ENCODE measurements at places on chromosomes 6 and 20. TPM values are rescaled to one million over a fixed set of nuclear protein-coding genes. Genes with fewer than 3 reads are reported as not detected.
A peak's percentile ranks its signal among the peaks of the same experiment; 100 is the strongest.

DNA sequence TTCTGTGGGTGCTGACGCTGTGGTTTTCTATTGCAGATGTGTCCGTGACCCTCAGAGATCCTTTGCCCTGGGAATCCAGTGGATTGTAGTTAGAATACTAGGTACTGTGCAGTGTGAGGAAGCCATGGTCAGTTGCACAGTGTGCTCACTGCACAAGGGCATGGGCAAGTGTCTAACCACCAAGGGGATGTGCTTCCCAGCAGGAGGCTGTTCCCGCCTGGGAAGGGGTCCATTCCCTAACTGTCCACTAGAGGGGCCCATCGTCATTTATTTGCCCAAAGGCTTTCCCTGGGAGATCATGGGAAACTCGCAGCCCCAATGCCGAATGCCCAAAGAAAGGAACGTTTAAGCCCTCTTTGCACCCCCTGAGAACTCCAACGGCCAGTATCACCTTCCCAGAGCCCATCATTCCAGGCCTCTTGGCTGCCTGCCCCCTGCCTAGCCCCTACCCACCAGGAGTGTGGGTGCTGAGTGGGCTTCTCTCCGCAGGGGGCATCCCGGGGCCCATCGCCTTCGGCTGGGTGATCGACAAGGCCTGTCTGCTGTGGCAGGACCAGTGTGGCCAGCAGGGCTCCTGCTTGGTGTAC, 26.2 kb downstream of the SLCO4A1 start:
- peak; percentile 72 for DNase-seq

GRCh38 chr20:39069976-39070375, 107.8 kb downstream of the DHX35 start:
- no peak for DNase-seq

The RPP40 gene
- polyA plus RNA-seq = 10.9 TPM

DNA sequence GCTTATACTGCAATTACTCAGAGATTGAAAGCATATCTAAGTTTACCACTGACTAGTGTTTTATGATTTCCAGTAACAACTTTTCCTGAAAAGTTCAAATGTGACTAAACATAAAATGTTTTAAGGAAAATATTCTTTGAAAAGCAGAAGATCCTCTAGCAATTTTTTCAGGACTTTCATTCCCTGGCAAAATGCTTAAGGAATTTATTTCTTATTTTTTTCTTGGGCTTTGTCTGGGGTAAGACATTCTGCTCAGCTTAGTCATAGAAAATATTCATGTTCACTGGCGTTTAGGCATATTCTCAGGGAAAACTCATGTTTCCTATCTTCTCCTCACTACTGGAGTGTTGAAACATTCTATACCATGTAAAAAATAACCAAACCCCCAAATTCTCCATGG, 235.3 kb upstream of the CEP162 start:
- DNase-seq = no peak

DNA sequence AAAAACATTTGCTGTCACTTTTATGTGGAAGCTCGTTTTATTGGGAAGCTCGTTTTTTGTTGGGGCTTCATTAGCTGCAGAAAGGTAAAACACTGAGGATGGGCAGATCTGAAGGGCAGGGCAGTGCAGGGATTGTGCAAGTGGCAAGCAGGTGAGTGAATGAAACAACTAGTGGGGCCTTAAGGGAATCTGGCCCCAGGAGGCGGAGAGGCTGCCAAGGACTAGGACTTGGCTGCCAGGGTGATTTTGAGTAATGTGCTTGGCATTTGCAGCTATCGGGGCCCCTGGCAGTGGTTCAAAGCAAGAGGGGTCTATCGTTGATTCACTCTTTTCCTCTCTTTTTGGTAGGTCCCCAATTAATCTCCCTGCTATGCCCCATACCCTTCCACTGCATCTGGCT, 11.5 kb downstream of the IL22RA2 start:
- DNase-seq = no peak

DNA sequence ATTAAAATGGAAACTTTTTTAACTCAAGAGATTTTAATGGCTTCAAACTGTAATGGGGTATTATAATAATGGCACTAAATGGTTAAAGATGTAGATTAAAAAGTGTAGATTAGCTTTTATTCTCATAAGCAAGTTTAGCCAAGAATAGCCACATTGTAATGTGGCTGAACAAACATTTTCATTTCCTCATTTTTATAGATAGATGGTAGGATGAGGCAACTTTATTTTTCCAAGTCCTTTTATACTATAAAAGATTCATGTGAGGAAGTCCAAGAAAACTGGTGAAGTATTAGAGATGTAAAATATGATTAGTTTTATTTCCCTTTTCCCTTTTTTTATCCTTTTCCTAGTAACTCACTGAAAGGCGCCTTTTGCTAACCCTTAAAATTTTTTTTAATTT, 88.8 kb downstream of the ATRN start:
- DNase-seq = no peak

GRCh38 chr6:19035461-19036195, 648.5 kb downstream of the RNF144B start:
- DNase-seq = no peak
